ENCODE measurements at places on chromosomes 11 and 22.

DNA sequence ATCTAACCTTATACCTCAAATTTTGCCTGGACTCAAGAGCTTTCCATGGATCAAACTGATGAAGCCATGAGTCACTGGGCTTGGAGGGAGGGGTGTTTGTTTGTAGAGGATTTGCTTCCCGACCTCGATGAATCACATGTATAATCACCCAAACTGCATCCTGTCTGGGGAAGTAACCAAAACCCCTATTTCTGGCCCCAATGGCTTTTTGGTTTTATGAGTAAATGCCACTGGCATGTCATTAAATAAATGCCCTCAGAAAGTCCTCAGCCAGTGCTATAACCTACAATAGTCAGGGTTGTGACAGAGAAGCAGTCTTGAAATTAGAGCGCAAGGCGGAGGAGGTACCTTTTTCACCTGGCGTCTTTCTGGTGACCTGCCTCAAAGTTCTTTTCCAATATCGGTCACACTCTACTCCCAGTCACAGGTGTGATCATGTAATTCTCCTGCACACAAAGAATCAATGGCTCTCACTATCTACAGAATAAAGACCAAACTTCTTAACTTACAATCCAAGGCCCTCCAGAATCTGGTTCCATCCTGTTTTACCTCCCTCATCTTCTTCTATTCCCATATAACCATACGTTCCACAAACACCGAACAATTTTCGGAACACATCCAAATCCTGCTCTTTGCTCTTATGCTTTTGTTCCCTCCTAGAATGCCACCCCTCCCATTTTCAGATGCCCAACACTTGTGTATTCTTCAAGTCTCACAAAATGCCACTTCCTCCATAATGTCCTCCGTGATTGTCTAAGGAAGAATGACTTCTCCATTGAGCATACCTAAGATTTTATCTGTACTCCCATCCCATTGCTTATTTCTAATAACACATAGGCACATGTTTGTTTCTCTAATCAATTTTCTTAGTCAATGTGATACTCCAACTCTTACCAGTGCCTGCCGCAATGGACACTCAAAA, 81.3 kb upstream of the BLID start:
- DNase-seq: peak; percentile 99

DNA sequence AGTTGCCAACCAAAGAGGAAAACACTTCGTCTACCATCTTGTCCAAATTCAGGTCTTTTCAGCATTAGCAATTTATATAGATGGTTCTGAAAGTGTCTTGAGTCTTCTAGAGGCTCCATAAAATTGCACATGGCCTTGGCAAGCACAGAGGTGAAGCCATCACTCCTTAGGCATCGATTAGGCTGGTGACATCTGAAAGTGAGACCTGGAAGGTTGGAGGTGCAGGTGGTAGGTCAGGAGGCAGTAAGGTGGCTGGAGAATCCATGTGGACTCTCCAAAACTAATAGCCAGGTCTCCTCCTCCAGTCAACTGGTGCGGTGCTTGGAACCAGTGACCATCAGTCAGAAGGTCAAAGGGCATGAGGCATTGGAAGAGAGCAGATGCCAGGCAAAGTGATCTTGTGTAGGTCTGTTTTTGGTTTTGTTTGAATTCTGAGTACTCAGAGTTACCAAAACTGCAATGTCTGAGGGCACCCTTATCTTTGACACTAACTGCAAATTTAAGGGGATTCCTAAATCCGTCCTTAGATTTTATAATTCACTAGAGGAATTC, 6.6 kb upstream of the APOL2 start:
- DNase-seq: no peak

DNA sequence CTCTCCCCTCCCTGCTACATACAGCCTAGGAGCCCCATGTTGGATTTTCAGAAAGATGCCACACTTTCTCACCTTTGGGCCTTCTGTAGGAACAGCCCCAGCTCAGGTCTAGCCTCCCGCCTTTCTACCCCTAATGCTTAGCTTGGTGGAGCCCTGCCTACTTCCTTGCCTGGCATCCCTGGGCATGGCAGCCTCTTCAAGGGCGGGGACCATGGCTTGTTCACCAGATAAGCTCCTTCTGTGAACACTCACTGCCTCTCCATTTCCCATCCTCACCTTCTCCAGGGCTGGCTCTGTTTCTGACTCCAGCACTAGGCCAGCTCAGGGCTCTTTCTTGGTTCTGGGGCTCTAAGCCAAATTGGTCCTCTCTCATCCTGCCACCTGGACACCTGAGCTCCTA, 1.4 kb downstream of the SEPTIN3 start:
- no peak for DNase-seq

GRCh38 chr11:128470081-128470480, 117.3 kb downstream of the ETS1 start:
- no peak for DNase-seq

DNA sequence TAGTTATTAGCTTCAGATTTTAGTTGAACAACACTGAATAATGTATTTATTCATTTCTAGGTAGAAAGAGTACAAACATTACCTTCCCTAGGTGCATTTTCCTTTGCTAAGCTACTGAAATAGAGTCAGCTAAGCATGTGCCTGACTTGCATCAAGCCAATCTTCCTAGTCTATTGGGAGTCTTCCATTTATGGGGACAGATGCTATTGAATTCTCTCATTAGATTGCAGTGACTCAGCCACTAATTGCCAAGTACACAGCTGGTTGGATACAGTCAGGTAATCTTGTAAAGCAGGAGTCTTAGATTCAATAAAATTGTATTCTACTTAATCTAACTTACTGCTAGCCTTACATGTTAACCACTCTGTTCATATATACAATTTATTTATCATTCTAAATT, 55.2 kb upstream of the RPS13 start:
- no peak for DNase-seq

DNA sequence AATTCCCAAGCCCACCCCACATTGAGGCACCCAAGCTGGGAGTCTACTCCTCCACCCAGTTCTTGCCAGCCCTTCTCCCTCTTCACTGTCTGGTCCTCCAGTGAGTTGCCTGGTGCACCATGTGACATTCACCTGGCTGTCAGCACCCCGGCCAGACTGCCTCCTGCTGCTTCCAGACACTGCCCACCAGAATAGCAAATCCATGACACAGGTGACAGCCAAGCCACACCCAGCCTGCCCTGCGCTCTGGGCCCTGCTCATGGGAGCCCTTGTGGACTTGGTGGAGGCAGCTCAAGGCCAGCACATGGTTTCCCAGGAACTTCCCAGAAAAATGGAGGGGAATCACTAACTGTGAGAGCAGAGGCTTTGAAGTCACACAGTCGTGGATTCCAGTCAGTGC, 96.3 kb upstream of the CSNK2A3 start:
- no peak for DNase-seq

GRCh38 chr11:61446211-61446651, 16.3 kb downstream of the SDHAF2 start:
- DNase-seq: peak; percentile 61

DNA sequence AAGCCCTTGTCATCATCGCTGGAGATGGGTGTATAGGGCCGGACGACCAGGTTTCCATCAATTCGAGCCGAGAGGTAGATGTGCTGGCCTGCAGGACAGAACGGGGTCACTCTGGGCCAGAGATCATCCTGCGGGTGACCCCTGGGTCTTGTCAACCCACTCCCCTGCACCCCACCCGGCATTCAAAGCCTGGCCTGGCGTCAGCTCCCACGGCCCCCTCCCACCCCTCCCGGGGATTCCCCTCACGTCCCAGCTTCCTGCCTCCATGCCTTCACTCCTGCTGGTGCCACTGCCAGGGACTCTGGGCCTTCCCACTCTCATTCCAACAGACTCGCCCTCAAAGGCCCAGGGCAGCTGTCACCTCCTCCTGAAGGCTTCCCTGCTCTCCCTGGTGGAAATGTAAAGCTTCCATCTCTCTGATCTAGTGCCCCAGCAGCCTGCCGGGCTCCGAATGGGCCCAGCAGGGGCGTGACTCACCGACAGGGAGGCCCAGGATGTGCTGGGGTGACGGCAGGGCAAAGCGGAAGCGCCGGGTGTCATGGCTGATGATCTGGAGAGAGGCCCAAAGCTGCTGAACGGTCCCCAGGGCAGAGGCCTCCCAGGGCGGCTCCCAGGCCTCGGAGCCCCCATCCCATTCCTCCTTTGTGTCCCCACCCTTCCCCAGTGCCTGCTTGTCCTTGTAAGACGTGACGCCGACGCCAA, 9.3 kb downstream of the ATP5MGL start:
- no peak for DNase-seq

GRCh38 chr11:75593286-75593915, 31.3 kb downstream of the SERPINH1 start:
- DNase-seq: no peak

- peak; percentile 23 for DNase-seq
These were observed 25.2 kb downstream of the FAM76B start for GRCh38 chr11:95764267-95764898.

DNA sequence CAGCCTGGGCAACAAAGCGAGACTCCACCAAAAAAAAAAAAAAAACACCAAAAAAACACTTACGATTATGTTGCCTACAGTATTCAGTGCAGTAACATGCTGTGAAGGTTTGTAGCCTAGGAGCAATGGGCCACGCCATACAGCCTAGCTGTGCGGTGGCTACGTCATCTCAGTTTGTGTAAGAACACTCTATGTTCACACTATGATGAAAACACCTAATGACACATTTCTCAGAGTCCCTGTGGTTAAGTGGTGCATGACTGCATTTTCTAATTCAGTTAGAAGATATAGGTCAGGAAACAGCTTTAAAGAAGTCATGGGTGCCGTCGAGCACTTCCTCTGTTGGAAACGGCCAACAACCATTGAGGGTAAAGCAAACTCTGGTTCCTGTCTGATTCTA, 75.7 kb upstream of the ANO1 start:
- no peak for DNase-seq

- peak; percentile 97 for DNase-seq
These were observed 7.0 kb downstream of the C11orf86 start for GRCh38 chr11:66981976-66982578.

- DNase-seq: no peak
These were observed 347 bp downstream of the MN1 start for GRCh38 chr22:27801202-27801615.

- no peak for DNase-seq
These were observed 15.0 kb downstream of the NEAT1 start for GRCh38 chr11:65437436-65438227.

- DNase-seq: no peak
These were observed 12.6 kb downstream of the LRRC75B start for GRCh38 chr22:24580276-24580675.

GRCh38 chr11:63866211-63866610, 27.3 kb downstream of the MARK2 start:
- no peak for DNase-seq

- no peak for DNase-seq
These were observed 171.7 kb downstream of the DBX1 start for GRCh38 chr11:19988598-19988997.

- DNase-seq: no peak
These were observed 8.1 kb downstream of the IGSF9B start for GRCh38 chr11:133948711-133949110.

DNA sequence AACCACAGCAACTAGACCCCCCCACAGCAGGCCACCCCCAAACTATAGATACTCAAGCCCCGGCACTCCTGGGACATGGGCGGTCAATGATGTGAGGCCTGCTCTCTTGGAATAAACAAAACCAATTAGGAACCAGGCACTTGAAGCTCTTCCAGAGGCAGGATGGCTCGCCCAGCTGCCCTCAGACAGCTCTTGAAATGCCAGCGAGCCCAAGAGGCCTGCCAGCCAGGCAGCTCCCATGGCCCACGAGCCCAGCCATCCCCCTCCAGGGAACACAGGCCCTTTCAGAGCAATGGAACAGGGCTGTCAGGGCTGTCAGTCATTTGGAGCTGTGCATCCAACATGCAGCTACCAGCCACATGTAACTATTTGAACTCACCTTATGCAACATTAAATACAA, 34.0 kb upstream of the TFIP11 start:
- no peak for DNase-seq

DNA sequence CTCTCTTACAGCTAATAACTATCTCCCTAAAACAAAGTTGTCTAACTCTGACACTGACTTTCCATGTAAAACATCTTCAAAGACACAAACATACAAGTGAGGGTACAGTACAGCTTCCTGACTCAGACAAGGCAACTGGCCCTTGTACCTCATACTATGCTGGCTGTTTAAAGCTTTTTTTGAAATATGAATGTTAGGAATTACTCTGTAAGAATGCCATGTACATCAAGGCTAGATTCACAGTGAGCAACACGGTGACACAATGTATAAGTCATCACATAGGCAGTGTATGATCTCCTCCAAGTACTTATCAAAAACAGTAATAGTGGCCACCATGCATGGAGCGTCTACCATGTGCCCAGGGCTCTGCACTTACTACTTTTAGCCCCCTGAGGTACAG, 28.6 kb downstream of the ALG8 start:
- DNase-seq: no peak

- DNase-seq: no peak
These were observed 40.0 kb downstream of the DUSP8 start for GRCh38 chr11:1532014-1532586.

DNA sequence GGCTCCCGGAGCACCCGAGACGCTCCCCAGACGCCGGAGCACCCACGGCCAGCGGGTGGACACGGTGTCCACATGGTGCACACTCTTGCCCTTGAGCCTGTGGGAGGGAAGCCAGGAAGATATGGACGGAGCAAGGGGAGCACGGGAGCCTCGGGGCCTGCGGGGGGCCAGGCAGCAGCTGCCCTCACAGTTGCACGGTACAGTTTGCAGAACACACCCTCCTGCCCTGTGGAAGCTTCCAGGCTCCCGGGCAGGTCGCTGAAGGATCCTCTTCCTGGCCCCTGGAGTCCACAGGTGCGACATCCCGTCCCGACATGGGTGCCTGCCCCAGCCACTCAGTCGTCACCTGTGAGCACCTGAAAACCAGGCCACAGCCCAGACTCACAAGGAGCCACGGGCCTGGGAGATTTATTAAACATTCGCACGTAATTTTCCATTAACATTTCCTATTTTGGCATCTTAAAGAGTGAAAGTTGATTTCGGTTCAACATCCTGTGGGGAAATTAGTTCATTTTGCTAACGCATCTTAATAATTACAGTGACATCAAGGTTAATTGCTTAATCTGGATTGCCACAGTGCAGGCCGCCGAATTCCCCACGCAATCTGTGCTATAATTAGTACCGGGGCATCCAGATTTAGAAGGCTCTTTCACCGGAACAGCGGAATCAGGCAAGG, 253.3 kb downstream of the BRD1 start:
- DNase-seq: no peak

DNA sequence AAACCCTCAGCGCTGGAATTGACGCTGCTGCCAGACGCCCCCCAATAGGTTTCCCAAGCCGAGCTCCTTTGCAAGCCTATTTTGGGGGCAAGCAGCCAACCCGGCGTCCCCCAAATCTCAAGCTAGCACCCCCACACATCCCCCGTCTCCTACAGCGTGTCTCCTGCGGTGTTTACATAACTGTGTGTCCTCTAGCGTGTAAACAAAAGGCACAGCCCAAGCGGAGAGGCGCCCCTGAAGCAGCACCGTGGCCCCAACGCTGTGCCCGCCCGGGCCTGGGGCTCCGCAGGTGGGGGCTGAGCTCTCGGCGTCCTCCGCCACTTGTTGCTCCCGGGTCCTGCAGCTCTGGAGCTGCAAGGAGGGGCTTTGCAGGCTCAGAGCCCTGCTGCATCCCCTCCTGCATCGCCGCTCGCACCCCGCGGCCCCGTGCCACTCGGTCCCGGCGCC, 1.6 kb downstream of the CADM1 start:
- DNase-seq: no peak

GRCh38 chr11:61480994-61481335, 27.6 kb upstream of the LRRC10B start:
- no peak for DNase-seq
